ENCODE measurements at places on chromosomes 1 and 21. TPM values are rescaled to one million over a fixed set of nuclear protein-coding genes. Genes with fewer than 3 reads are reported as not detected.

DNA sequence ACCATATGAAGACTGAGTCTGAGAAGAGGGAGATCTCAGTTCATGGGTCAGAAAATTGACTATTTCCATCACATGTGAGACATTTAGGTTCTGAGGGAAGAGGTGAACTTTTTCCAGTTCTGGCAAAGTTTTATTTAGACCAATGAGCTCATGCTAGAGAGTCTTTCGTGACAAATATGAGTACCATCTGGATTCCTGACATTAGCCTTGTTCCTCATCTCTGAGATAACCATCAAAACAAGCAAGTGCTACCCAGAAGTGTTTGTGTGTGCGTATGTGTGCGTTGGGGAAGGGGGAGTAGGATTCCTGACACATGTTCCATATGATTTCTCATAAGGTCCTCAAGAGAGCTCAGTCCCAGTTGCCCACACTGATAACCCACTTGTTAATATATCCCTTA lies 120.6 kb downstream of the FASLG start:
- no peak for DNase-seq

The ACTL8 gene
- total RNA-seq = not detected

DNA sequence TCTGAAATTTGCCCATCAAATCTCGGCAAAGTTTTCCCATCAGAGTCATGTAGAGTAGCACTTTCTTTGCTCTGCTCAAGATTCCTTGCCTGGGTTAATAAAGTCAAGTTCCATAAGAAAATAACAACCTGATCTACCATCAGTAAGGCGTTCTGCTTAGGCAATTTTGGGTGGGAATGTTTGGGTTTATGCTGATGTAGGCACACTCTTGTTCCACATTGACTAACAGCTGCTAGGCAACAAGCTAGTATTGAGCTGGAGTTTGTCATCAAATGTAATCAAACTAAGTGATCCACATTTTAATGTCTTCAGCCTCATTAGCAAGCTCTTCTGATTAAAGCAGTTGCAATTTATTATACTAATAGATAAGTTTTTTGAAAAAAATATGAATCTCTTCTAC lies 12.1 kb upstream of the HMCN1 start:
- no peak for DNase-seq

DNA sequence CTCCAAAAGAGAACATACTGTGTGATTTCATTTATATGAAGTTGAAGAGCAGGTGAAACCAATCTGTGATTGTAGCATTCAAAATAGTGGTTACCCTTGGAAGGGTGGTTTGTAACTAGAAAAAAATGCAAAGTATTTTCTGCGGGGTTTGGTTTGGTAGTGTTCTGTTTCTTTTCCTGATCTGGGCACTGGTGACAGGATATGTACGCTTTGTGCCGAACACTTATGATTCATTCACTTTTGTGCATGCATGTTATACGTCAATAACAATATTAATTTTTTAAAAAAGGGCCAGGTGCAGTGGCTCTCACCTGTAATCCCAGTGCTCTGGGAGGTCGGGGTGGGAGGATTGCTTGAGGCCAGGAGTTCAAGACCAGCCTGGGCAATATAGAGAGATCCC lies 63.8 kb downstream of the CD34 start:
- no peak for DNase-seq

DNA sequence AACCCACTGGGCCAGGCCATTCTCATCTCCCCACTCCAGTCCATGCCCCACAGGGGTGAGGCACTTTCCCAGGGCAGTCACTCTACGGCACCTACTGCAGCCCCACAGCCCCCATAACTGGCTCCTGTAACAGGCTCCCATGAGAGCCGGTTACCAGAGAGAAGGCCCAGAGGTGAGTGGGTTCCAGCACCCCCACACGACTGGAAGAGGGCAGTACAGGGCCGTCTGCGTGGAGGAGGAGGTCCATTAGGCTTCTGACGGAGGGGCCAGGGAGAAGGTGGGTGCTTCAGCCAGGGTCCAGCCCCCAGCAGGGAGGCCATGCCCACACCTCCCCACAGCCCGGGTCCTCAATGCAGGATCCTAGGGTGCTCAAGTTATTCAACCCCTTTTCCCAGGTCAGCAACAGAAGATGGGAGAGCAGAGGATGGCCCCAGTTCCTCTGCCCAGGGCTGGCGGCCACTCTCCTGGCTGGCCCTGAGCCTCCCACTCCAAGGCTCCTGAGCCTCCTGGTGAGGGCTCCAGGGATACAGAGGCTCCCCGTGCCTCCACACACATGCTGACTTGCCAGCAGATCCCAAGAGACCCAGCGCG lies 1.6 kb downstream of the ACAP3 start:
- DNase-seq = no peak

The C8A gene
- not detected for total RNA-seq

Data from mesenteric fat pad (tissue), 1 donor.